ENCODE measurements at places on chromosomes 2 and 18.

- DNase-seq, result no peak
These were observed 461.6 kb upstream of the SALL3 start for GRCh38 chr18:78517973-78518372.

DNA sequence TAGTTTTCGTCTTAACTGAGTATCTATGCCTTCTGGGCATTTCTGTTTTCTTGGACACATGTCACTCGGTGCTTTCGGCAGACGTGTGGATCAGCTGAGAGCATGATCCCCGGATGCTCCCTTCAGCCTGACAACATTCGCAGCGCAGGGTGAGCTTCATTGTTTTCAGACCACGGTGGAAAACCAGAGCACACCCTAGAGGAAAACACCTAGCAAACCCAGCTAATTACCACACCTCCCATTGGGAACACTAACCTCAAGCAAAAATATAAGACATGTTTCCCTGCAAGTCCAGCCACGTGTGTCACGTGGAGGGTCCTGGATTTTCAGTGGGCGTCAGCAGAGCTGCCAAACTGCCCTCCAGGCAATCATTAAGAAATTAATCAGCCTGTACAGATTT lies 31.0 kb downstream of the ANKRD29 start:
- DNase-seq, result no peak

DNA sequence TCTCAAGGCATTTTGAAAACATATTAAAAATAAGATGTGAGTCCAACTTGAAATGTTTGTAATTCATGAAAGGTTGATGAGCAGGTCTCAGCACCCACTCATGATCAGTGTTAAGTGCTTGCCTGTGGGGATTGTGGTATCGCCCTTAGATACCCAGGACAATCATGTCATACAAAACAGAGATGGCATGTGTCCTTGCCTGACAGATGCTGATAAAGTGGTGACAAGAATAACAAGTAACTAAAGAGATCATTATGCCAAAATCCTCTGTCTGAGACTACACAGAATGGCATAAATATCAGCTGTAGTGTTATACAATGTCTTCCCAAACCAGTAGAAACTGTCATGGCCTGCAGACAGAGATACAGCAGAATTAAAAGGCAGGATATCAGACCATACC lies 930.3 kb downstream of the SUCLG1 start:
- DNase-seq, result no peak

DNA sequence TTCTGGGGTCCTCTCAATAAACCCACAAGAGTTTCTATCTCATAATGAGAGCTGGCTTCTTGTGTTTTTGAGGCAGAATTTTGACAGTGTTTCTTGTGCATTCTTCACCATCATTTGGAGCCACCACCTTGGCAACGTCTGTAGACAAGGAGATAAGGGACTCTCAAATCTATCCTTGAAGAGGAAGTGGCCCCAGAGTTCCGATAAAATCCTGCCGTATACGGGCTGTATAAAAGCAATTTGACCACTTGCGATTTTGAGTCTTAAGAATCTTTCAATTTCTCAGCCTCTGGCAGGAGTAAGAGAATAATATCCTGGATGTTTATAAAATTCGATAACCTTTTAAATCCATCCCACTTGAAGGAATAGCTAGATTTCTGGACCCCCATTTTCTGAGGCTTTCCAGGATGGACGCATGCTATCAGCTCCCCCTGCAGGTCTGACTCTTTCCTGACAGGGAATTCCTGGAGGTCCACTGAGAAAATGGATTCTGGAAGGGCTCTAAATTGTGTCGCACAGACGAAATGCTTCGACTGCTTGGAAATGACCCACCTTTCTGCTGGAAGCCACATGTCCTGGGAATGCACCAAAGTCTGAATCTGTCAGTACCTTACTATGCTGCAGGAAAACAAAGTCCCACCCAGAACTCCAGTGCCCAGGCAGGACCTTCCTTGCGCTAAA lies 54.1 kb downstream of the E2F6 start:
- no peak for DNase-seq

DNA sequence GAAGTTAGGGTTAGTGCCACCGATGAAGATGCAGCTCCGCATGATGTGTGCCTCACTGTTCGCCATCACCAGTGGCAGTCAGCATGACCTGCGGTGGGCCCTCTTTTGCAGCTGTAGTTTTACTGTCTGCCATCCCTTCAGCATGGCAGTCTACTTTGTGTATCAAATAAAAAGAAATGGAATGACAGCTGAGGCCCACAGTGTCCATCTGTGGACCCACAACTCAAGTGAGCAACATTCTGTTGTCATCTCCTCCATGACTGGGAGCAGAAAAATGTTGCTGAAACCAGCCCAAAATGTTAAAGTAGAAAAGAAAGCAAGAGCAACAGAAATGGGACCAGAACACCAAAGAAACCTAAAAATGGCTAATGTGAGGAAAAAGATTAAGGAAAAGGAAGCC lies 128.7 kb downstream of the MEP1B start:
- DNase-seq, result no peak

GRCh38 chr2:188979187-188980114 lies 5.3 kb downstream of the COL3A1 start:
- DNase-seq, result no peak

GRCh38 chr18:24021505-24021904 lies 7.0 kb downstream of the TTC39C start:
- no peak for DNase-seq

- DNase-seq, result no peak
These were observed at the start of gene TMEM237 for GRCh38 chr2:201643216-201643890. TSS of gene TMEM237 (minus strand) at chr2:201643503. CDS start at chr2:201643400, 103 bp downstream.

DNA sequence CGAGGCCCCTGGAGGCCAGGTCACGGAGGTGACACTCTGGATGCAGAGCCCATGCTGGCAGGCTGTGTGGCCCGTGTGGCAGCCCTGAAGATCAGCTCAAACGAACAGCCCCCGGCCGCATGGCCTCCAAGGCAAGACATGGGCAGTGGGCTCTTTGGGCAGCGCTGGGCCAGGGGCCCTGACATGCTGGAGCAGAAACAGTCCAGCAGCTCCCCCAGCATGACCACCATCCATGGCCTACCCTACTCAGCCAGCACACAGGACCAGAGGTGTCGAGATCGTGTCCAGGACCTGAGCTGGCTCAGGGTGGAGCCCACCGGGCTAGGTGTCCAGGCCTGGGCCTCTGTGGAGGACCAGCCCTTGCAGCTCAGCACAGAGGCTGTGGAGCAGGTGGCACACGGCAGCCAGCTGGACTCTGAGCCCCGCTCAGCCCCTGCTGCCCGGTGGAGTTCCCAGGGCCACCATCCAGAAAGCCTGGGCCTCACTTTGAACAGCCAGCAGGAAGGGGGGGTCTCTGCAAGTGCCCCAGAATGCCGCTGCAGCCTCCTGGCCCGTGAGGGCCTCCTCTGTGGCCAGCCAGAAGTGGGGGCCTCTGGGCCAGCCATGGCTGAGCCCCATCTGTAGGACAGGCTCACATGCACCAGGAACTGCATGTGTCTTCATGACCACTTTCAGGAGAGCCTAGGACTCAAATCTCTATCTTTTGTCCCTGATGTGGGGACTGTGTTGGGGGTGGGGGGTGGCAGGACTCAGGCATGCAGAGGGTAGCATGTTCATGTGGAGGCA lies 8.9 kb downstream of the AMER3 start:
- no peak for DNase-seq

DNA sequence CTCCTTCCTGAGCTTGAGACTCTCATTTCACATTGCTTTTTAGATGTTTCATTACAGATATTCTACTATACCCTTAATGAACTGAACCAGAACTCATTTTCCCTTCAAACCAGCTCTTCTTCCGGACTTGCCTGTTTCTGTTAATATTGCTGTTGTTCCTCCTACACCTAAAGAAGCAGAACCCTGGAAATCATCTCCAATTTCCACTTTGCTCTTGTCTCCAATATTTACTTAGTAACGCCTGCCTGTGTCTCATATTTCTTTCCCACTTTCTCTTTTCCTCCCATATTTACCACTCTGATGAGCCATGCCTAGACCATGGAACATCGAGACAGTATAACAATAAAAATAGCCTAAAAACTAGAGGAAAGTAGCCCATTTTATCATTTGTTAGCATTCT lies 17.9 kb upstream of the GMCL1 start:
- DNase-seq, result no peak

GRCh38 chr2:184419744-184420143 lies 178.6 kb upstream of the ZNF804A start:
- DNase-seq, result no peak

- DNase-seq, result no peak
These were observed 58.1 kb upstream of the GPC1 start for GRCh38 chr2:240377366-240377765.

DNA sequence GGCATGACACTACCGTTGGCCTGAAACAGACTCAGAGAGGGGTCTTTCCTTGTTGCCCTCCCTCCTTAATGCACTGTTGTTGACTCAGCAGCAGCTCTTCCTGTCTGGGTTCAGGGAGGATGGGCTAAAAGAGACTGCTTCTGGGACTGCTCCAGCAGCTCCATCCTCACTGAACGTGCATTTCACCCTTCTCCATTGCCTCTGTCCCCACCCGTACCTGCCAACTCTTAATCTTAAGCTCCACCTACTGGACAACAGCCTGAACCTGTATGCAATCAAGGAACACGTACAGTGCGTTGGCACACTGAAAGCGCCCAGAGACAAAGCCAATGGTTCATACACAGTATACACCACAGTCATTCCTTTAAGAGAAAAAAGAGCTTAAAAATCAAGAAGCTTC lies 230.8 kb upstream of the RAB6C start:
- no peak for DNase-seq

DNA sequence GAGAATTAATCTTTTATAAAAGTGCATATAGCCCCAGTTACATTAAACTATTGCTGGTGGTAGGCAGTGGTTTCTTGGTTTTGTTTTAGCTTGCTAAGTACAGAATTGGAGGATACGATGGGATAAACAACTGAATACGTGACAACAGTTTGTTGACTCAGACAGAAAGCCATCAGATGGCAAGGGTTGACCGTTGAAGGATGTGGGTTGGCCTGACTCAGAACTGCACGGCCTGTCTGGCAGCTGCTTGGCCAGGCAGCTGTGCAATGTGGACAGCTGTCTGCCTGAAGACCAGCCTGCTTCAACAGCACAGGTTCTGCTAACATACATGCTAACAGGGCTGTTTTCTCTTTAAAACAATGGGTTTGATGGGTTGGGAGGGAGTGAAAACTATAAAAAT lies 46.6 kb downstream of the PRKRA start:
- DNase-seq, result no peak

DNA sequence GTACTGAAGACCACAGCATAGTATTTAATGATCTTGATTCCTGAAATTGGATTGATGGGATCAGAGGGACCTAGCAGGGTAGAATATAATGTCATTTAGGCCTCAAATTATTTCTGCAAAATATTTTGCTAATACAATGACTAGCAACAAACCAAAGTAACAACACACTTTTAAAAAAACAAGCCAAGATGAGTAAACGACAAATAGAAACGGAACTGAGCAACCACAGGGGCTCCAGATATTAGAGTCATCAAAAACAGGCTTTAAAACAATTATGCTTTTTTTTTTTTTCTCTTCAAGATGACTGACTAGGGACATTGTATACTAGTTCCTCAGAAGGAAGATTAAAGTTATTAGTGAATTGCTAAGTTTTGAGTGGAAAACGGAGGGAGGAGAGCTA lies 447.1 kb upstream of the MMADHC start:
- no peak for DNase-seq

GRCh38 chr2:101912545-101912944 lies 79.2 kb upstream of the IL1R2 start:
- no peak for DNase-seq

DNA sequence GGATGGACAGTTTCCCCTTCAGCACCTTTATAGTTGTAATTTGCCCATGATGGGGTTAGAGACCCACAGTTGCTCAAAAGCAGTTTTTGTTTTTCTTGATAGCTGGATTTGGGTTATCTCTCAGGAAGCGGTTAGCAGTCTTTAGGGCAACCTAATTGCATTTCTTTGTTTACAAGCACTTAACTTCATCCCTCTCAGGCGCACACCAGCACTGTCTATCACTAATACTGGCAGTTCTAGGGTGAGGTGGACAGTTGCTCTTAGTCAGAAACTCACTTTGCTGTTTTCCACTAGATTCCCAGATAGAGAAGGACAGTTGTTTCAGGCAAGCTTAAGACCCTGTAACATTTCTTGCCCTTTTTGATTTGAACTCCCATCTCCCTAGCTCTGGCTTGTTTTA lies 146.0 kb downstream of the AGAP1 start:
- no peak for DNase-seq

DNA sequence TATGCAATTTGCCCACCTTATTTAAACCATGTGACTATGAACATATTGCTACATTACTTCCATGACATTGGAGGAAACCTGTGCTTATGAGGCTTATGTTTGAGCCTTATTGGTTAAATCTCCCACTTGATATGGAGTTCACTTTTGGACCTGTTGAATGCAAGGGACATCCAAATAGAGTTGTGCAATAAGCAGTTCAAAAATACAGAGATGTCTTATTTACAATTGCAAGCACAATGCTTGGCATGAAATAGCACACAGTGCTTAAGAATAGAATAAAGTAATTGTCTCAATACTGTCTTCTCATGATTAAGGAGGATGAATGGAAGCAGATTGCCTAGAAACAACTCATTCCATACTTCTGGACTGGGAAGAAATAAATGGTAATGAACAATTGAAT lies 793.5 kb downstream of the METTL4 start:
- no peak for DNase-seq

GRCh38 chr2:128820452-128820851 lies 501.8 kb upstream of the HS6ST1 start:
- no peak for DNase-seq

DNA sequence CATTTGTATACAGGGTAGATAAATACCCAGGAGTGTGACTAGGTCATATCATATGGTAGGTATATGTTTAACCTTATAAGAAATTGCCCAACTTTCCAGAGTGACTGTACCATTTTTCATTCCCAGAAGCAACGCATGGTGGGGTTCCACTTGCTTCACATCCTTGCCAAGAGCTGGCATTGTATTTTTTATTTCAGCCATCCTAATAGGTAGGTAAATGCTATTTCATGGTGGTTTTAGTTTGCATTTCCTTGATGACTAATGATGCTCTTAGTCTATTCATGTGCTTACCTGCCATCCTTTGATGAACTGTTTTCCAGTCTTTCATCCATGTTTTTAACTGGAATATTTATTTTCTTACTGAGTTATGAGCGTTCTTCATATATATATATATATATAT lies 51.9 kb downstream of the MAP4K3 start:
- DNase-seq, result no peak

- DNase-seq, result no peak
These were observed 15.1 kb upstream of the FAM228A start for GRCh38 chr2:24159708-24160107.

DNA sequence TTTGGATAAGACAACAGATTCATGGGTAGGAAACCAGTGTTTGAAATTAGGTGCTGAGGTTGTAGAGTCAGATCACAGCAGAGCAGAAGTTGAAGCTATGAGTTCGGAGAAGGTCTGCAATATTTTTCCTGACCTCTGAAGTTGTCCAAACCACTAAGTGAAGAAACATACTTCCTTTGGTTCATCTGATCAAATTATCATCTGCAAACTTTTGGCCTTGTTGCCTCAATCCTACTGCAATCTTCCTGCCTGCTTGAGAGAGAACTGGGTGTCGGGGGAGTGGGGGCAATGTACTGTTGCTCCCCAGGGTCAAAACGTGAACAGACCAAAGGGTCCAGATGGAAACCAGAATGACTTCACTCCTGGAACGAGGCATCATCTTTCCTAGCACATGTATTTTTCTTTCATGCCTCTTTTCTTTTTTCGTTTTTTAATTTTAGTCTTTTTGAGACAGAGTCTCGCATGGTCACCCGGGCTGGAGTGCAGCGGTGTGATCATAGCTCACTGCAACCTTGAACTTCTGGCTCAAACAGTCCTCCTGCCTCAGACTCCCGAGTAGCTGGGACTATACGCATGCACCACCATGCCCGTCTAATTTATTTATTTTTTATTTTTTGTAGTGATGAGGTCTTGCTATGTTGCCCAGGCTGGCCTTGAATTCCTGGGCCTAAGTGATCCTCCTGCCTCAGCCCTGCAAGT lies 42.7 kb downstream of the RAB31 start:
- no peak for DNase-seq
